ENCODE measurements at places on chromosomes 3 and 15.

- ATAC-seq, result no peak
Measured at GRCh38 chr15:47410247-47410646, 307.1 kb upstream of the SEMA6D start.

GRCh38 chr3:141485641-141486495 lies 959 bp upstream of the RASA2 start:
- ATAC-seq, result peak; percentile 36

DNA sequence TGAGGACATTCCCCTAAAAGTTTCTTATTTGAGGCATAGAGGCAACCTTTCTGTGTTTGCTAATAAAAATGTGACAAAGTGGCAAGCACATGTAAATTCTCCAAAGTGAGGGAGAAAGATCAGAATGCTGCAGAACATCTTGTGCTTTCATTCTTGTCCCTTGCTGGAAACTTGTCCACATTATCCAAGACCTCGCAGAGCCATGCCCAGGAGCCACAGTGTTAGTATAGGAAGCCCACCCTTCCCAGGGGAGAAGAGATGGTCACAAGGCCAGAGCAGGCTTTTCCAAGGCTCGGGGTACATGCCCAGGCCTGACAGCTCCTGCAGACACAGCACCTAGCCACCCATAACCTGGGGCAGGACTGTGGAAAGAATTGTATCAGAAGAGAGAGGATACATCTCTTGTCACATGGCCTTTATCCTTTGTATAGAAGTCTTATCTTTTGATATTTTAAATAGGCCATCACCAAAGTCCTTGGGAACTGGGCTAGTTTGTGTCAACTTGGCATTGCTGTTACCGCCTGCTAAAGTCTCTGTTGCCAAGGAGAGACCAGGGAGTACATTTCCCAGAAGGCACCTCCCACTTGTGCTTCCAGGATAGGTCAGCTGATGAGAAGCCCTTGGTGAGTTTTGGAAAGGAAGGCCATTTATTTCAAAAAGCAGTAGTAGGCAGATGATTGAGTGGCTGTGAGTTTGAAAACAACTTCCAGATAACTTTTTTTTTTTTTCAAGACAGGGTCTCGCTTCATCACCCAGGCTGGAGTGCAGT lies 10.5 kb downstream of the DLEC1 start:
- no peak for ATAC-seq

DNA sequence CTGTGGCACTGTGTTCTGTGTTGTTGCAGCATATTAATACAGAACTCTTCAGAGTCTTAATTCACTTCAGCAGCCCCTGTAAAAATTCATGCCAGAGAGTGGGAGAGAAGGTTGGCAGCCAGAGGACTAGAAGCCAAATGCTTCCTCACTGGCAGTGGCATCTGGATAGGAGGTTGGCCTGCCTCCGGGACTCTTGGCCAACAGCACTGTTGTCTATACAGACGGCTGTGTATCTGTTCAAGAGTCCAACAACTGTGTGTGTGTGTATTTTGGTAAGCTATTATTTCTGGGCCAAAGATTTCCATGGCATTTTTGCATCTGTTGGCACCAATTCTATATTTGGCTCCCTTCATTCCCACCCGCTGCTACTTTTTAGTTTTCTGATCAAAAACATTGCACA lies 156.0 kb upstream of the SOX2 start:
- no peak for ATAC-seq

GRCh38 chr3:136350557-136350956 lies 100.4 kb downstream of the PCCB start:
- ATAC-seq, result no peak
